Aorta (tissue), 5 donors: ENCODE measurements at places on chromosomes 3 and 15. TPM values are rescaled to one million over a fixed set of nuclear protein-coding genes. Genes with fewer than 3 reads are reported as not detected.

The DRD3 gene
- not detected for total RNA-seq

- DNase-seq: no peak
Observed at GRCh38 chr3:158768881-158769543, 32.8 kb upstream of the MFSD1 start.

The ACTC1 gene
- total RNA-seq: 2,067 TPM

GRCh38 chr3:60309539-60310268 is 941.5 kb downstream of the FHIT start:
- DNase-seq: no peak

GRCh38 chr3:138862924-138863775 is 28.4 kb upstream of the PIK3CB start:
- DNase-seq: no peak

DNA sequence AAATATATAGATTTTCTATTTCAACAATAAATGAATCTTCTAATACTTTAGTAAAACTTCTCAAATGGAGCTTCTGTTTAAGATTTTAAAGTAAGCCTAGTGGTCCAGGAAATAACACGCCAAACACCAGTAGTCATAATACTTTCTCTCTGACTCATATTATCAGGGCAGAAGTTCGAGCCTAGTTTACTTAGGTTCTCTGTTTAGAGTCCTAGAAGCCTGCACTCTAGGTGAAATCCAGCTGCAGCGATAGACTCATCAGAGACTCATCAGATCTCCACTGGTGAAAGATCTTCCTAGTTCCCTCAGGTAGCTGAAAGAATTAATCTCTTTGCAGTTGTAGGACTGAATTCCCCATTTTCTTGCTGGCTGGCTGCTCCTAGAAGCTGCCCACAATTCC is 552.5 kb upstream of the ROBO2 start:
- DNase-seq: no peak

DNA sequence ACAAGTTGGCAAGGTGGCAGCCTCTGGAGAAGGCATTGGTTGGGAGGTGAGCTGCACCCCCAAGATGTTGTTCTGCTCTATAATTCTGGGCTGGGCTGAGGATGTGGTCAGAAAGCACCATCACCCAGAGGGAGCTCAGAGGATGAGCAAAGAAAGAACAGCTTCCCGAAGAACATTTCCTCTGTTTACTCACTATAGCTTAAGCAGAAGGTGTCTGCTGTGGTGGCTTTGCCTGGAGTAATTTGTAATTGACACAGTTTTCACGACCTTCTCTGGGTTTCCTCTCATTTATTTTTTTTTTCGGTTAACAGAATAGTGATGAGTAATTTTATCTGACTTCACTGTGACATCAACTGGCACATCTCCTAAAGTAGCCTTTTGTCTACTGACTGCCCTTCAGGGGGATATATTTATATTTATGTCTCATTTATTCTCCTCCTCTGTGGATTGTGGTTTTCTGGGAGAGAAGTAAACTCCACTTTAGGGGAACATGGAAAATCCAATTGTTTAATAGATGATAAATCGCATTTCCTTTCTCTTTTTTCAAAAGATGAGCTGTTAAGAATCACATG is 49.5 kb upstream of the ABHD17C start:
- no peak for DNase-seq

The DUOX1 gene
- 4.5 TPM for total RNA-seq

GRCh38 chr3:44065311-44066094 is 176.2 kb upstream of the TOPAZ1 start:
- no peak for DNase-seq
